ENCODE measurements at places on chromosomes 3 and 15.

DNA sequence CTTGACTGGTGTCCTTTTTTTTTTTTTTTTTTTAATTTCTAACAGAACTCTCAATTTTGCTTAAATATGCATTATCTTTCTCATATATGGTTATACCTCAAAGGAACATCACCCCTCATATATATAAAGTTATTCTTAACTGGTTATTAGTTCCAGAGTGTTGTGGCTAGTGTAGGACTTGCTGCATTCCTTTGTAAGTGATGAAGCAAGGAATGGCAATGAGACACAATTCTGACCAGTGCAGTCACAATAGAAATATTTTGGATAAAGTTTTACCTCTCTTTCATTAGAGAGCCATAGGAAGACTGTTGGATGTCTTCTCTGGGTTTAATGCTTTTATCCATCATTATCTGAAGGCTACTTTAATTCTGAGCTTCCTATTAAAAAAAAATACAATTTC lies 75.5 kb upstream of the CBLB start:
- DNase-seq = no peak

- no peak for DNase-seq
Measured at GRCh38 chr15:94305133-94305532, 73.8 kb downstream of the MCTP2 start.

- DNase-seq = no peak
Measured at GRCh38 chr15:27622371-27622770, 476.7 kb downstream of the OCA2 start.

GRCh38 chr3:63867225-63867624 lies 3.6 kb downstream of the ATXN7 start:
- DNase-seq = no peak

DNA sequence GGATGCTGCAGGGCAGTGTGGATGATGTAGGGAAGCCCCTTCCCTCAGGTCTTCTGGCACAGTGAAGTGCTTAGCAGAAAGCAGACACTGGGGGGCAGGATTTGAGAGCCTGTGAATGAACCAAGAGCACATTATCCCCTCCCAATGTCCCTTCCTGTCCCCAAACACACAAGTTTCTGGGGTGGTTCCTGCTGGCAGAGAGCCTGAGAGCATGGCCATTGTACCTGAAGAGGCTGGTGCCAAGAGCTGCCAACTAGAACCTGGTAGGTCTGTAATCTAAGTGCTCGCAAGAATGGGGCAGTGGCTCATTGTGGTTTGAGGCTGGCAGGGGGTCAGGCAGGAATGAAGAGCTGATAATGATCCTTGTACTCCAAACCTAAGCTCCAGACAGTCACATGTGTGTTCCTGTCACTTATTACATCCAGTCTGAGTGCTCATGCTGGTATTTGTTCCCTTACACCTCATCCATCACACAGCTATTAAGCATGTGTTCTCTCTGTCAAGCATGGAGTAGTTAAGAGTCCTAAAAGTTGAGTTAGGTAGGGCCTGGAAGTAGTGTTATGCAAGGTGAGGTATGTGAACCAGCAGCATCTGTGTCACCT lies 6.7 kb upstream of the CCR1 start:
- no peak for DNase-seq

DNA sequence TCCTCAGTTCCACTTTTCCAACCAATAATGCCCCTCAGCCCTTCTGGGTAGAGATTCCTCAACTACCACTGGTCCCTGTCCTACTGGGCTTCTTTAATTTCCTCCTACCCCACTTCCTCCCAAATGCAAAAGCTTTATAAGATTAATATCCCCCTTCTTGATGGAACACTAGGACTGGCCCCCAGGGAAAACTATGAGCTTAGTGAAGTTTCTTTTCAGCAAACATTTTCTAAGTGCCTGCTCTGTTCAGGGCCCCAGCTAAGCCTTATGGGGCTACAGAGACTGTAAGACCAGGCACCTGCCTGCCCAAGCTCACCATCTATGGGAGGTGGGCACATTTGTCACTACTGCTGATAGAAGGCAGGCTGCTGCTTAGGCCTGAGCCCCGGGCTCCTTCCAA lies 79.4 kb downstream of the RPLP1 start:
- no peak for DNase-seq

GRCh38 chr15:28911310-28911931 lies 25.6 kb downstream of the APBA2 start:
- no peak for DNase-seq

- no peak for DNase-seq
Measured at GRCh38 chr15:59063042-59063441, 41.9 kb upstream of the CCNB2 start.

DNA sequence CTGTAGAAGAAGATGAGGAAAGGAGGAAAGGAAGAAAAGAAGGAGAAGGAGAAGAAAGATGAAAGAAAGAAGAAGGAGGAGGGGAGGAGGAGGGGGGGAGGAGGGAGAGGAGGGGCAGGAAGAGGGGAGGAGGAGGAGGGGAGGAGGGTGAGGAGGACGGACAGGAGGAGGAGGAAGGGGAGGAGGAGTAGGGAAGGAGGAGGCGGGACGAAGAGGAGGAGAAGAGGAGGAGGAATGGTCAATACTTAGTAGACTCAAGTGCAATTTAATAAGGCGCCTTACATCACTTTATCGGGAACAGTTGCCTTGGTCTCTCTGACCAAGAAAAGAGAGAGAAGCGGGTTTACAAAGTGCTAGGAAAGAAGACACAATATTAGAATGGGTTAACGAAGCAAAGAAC lies 23.7 kb upstream of the NR2E3 start:
- DNase-seq = no peak

DNA sequence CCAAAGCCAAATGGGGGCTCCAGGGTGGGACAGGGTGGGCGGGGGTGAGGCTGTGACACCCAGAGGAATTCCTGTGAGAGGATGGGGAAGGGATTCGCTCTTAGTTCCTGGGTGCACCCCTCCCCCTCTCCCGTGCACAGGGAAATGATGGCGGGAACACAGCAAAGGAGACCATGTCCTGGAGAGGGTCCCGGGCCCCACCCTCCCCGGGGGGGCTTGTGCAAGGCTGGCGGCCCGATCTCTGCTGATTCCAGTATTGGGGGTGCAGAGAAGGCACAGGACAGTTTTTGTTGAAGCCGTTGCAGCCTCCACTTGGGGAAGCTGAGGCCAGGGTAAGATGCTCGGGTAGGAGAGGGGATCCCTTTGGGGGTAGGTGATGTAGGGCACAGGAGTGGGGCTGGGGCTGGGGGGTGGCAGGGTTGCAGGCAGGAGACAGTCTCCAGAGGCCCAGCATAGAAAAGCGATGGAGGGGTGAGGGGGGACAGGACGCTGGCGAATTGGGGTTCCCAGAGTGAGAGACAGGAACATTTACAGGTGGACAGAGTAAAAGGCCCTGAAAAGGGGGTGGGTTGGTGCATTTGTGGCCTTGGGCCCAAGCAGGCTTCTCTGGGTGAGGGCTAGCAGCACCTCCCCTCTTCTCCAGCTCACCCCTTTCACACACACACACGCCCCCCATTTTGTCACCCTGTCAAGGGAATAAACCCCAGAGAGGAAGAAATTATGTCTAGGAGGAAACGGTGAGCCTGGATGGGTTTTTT lies 38.5 kb downstream of the HMCES start:
- DNase-seq = no peak

- no peak for DNase-seq
Measured at GRCh38 chr15:59304034-59304795, 68.5 kb downstream of the MYO1E start.

DNA sequence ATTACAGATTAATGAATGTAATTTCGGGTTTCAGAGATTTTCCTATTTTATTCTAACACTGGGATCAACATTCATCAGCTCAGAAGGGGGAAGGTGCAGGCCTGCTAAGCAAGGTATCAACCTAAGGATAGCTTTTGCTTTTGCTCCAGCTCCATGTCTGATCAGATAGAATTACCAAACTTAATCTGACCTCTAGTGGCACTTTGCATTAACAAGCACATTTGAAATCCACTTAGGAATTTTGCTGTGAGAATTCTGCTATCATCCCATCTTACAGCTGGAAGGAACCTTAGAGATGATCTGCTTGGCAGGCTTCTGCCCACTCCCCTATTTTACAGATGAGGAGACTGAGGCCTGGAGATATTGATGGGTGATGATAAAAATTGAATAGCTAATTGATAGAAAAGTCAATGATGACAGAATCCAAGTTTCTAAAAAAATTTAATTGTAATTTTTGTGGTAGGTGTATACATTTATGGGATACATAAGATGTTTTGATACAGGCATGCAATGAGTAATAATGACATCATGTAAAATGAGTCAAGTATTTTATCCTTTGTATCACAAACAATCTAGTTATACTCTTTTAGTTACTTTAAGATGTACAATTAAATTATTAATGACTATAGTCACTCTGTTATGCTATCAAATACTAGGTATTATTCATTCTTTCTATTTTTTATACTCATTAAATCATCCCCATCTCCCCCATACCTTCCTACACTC lies 209.2 kb upstream of the ZPLD1 start:
- DNase-seq = peak; percentile 58

DNA sequence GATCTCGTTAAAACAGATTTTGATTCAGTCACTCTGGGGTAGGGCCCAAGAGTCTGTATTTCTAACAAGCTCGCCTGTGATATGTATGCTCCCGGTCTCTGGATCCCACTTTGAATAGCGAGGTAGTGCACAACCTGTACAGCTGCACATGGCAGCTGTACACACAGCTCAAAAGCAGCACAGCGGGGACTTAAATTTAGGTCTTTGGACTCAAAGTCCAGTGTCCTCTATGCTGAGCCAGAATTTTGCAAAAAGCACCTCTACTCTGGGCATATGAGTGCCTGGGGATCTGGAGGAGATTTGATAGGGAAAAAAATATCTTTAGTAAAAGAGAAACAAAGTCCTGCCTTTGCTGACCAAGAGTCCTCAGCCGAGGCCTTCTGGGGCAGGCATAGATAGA lies 83.1 kb downstream of the HMG20A start:
- DNase-seq = no peak

GRCh38 chr3:4421121-4421520 lies 45.9 kb downstream of the SUMF1 start:
- DNase-seq = no peak

- DNase-seq = no peak
Measured at GRCh38 chr15:36691579-36692357, 112.3 kb downstream of the CDIN1 start.

- DNase-seq = no peak
Measured at GRCh38 chr3:104523136-104523535, 843.6 kb upstream of the ALCAM start.

- DNase-seq = no peak
Measured at GRCh38 chr3:87309601-87310000, 33.2 kb upstream of the POU1F1 start.

DNA sequence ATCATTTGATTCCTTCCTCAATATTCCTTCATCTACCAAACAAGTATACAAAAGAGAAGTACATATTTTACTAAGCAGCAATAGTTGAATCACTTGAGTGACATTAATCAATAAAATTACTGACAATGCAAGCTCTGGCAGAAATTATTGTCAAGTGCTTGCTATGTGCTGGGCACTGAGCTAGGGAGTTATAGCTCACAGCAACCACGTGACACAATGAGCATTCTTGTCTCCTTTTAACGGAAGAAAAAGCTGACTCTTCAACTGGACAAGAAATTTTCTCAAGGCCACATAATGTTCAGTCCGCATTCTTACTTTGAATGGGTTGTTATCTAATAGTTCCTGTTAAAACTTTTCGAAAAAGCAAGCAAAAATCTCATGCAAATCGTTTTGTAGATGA lies 500.1 kb downstream of the PYDC2 start:
- DNase-seq = no peak

- DNase-seq = no peak
Measured at GRCh38 chr15:44716983-44717602, 5.8 kb downstream of the B2M start.

GRCh38 chr3:151437906-151438305 lies 23.0 kb downstream of the IGSF10 start:
- no peak for DNase-seq

DNA sequence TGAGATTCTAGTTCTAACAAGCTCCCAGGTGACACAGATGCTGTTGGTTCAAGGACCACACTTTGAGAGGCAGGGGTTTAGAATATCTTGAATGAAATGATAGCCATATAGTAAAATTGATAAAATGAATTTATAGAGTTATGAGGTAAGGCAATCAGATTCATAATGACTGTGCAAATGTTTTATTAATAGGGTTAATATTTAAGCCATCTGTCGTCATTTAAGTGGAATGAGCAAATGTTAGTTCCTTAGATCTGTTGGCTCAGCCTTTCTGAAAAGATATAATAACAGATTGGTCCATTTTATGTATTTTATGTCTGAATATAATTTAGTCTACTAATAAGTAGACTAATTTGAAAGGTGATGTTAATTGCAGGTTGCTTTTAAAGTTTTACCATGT lies 12.9 kb downstream of the REC114 start:
- no peak for DNase-seq

DNA sequence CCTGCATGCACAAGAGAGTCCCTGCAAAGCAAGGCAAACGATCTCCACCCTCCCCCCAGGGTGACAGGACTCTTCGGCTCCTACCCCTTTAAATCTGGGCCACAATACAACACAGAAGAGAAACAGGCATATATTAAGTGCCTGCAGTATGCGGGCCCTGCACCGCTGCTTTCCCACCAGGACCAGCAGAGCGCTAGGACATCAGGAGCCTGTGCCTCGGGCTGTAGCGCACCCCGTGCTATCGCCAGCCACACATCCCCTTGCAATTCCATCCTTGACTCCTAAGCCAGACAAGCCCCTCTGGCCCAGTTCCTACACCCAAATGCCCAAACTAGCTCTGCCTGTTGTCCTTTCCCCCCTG lies 4.1 kb downstream of the GALNT15 start:
- no peak for DNase-seq

DNA sequence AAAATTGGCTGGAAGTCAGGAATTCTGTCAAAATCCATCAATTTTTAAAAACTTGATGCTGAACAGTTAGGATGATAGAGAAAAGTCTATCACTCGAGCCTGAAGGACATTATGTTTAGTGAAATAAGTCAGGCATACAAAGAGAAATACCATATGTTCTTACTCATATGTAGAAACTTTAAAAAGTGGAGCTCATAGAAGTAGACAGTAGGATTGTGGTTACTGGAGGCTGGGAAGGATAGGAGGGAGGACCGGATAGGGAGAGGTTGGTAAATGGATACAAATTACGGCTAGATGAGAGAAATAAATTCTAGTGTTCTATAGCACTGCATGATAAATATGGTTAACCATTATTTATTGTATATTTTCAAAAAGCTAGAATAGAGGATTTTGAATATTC lies 389.5 kb upstream of the RASGRP1 start:
- DNase-seq = no peak

GRCh38 chr3:133754455-133754854 lies 8.3 kb downstream of the TF start:
- no peak for DNase-seq

GRCh38 chr3:100954990-100955389 lies 38.2 kb downstream of the ABI3BP start:
- DNase-seq = no peak

DNA sequence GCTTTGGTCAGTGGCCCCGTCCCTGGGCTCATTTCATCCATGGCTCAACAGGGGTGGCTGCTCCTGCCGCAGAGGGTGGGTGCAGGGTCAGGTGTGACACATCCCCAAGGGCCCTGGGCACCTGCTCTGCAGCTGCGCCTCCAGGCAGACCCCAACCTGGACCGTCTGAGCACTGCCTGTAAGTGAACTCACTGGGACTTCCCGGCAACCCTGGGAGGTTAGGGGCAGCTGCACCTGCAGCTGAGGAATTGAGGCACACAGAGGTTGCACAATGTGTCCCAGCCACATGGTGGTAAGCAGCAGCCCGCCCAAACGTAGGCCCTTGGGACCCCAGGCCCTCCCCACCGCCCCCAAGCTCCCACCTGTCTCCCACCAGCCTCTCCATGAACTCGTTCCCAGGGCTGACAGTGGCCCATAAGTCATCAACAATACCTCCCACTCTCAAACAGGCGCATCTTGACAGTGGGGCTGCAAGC lies 55.1 kb downstream of the PLXNA1 start:
- DNase-seq = no peak

- DNase-seq = no peak
Measured at GRCh38 chr3:141505166-141505565, 18.3 kb downstream of the RASA2 start.

Measured in NCI-H2081 treated with DMSO at 0.1 percent for 48 hours (cell line).